Heart right ventricle (tissue), 16 donors: ENCODE measurements at places on chromosomes 7 and 10. TPM values are rescaled to one million over a fixed set of nuclear protein-coding genes. Genes with fewer than 3 reads are reported as not detected.

- no peak for DNase-seq
These were observed 33.8 kb upstream of the FAM180A start for GRCh38 chr7:135782377-135782776.

GRCh38 chr7:2820508-2820934 lies 23.6 kb downstream of the GNA12 start:
- DNase-seq, result peak; percentile 44

GRCh38 chr10:62912086-62912485 lies 95.9 kb upstream of the EGR2 start:
- no peak for DNase-seq

DNA sequence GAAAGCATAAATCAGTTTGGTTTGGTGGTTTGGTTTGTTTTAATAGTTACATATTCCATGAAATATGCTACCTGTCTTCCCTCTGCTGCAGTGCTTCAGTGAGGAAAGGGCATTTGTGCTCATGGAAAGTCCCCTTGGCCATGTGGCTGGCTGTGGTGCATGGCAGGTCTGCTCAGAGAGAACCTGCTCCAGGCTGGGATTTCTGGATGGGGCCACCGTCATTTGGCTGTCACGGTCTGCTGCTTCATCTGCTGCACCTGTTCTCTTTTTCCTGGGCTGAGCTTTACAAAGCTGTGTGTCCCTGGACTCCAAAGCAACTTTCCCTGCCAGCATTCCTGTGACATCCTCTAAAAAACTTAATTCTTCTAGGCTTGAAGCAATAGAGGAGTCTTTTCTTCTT lies 8.9 kb downstream of the CDK14 start:
- no peak for DNase-seq

PPRC1 gene
- total RNA-seq, result 12.3 TPM

DNA sequence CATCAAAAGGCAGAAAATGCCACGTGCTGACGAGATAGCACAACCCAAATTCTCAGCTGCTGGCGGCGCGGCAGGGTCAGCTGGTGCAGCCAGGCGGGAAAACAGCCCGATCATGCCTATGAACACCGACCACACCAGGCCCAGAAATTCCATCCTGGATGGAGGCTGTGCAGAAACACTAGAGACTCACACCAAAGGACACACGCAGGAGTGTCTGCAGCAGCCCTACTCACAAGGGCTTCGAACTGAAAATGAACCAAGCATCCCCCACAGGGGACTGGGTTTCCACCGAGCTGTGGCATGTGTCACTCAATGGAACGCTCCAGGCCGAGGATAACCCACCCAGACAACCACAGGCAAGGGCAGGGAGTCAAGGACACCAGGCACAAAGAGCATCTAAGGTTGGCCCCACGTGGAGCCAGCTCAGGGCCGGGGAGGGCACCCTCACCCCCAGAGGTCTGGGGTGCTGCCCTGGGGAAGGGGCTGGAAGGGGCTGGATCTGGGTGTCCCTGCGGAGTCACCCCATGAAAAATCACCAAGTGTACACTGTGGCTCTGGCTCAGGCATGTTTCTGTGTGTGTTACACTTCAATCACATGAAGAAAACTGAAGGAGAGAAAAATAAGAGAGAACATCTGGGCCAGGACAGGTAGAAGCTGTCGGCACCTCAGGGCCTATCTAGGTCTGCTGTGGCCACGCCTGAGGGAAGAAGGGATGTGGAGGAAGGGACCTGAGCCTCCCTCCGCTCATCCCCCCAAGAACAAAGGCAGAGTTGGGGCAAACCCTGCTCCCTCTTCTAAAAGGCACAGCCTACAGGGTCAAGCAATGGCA lies 33.0 kb downstream of the RASGEF1A start:
- no peak for DNase-seq

DNA sequence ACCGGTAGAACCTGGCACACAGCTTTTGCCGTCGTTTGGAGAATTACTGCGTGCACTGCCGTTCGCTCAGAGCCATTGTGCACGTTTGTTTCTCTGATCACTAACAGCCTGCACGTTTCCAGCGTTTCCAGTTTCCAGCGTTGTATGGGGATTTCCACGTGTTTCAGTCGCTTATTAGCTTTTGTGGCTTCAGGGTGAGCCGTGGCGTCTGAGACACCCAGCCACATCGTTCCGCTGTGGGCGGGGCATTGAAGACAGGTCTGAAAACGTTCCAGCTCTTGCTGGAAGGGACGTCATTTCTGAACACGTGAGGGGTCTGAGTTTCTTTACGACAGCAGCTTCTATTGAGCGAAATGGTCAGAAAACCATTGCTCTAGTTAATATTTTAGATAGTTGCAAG lies 164.8 kb downstream of the DNAJB6 start:
- DNase-seq, result no peak

DNA sequence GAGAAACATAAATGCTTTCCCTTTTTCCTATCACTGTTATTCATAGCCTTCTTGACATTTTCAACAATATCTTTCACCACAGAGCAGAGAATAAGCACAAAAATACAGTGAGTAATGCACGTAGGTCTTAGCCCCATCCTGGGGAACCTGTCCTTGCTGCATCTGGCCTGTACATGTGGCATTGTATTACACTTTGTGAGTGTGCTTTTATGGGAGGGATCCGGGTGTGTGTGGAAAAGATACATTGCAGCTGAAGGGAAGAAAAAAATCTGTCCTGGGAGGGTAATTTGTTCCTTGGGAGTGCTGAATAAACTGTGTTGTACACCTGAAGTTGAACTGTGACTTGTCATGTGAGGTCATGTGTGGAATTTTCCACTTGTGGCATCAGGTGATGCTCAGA lies 422.7 kb upstream of the LRGUK start:
- no peak for DNase-seq

DNA sequence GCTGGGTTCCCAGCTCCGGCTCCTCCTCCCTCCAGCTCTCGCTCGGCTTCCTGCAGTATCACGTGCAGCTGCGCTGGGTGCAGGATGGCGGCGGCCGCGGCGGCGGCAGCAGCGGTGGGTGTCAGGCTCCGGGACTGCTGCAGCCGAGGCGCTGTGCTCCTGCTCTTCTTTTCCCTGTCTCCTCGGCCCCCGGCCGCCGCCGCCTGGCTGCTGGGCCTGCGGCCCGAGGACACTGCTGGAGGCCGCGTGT lies at the start of gene CNNM1:
CNNM1 (plus strand) TSS at position 53 of the 250 bp plus-strand sequence; CDS start at position 85, 32 bp downstream.
- peak; percentile 13 for DNase-seq

DNA sequence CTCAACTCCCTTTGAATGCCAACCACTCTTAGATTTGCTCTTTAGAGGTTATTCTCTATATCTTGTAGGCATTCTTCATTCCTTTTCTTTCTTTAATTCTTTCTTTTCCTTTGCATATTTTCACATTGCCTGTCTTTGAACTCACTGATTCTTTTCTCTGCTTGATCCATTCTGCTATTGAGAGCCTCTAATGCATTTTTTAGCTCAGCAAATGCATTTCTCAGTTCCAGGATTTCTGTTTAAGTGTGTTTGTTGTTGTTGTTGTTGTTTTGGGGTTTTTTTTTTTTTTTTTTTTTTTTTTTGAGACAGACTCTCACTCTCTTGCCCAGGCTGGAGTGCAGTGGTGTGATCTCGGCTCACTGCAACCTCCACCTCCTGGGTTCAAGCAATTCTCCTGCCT lies 71.6 kb downstream of the FBXL13 start:
- DNase-seq, result no peak

DNA sequence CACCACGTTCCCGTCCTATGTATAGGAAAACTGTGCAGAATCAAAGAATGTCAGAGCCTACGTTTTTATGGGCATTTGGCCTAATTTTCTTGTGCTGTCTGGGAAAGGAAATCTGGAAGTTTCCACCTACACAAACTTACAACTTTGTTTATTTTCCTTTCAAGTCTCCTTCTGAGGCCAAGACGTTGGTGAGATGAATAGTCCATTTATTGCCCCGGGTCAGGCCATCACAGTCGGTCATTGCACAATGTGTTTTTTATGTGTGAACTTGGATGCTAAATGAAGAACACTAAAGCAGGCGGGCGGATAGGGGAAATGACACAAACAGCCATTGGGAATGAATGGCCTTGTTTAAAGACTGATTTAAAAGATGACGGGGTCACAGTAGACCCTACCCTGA lies 38.6 kb downstream of the TRIL start:
- DNase-seq, result no peak

GRCh38 chr10:22825841-22826240 lies 102.0 kb upstream of the ARMC3 start:
- DNase-seq, result no peak

GFRA1 gene
- total RNA-seq, result 3.0 TPM

GRCh38 chr10:58972576-58973234 lies 203.7 kb upstream of the PHYHIPL start:
- no peak for DNase-seq
